ENCODE measurements at places on chromosomes 13 and 19. TPM values are rescaled to one million over a fixed set of nuclear protein-coding genes. Genes with fewer than 3 reads are reported as not detected.

GRCh38 chr13:48571126-48571913 lies 38.4 kb upstream of the RCBTB2 start:
- peak; percentile 55 for DNase-seq
- H3K4me1 ChIP-seq, result peaks cover 15% of the 10 kb centered on the region
- H3K27me3 ChIP-seq, result peaks cover 59% of the 10 kb centered on the region
- no peaks in the 10 kb centered on the region for H3K36me3 ChIP-seq

DNA sequence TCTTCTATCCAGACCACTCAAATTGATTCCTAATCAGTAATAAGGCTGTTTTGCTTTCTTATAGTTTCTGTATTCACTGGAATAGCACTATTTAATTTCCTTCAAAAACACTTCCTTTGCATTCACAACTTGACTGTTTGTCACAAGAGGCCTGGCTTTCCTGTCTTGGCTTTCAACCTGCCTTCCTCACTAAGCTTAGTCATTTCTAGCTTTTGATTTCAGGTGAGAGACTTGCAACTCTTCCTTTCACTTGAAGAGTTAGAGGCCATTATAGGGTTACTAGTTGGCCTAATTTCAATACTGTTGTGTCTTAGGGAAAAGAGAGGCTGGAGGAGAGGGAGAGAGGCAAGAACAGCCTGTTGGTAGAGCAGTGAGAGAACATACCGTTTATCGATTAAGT lies 47.0 kb downstream of the SACS start:
- H3K27me3 ChIP-seq, result peaks cover 6% of the 10 kb centered on the region
- no peak overlapping the region for H3K4me3 ChIP-seq
- H3K36me3 ChIP-seq, result no peaks in the 10 kb centered on the region

DNA sequence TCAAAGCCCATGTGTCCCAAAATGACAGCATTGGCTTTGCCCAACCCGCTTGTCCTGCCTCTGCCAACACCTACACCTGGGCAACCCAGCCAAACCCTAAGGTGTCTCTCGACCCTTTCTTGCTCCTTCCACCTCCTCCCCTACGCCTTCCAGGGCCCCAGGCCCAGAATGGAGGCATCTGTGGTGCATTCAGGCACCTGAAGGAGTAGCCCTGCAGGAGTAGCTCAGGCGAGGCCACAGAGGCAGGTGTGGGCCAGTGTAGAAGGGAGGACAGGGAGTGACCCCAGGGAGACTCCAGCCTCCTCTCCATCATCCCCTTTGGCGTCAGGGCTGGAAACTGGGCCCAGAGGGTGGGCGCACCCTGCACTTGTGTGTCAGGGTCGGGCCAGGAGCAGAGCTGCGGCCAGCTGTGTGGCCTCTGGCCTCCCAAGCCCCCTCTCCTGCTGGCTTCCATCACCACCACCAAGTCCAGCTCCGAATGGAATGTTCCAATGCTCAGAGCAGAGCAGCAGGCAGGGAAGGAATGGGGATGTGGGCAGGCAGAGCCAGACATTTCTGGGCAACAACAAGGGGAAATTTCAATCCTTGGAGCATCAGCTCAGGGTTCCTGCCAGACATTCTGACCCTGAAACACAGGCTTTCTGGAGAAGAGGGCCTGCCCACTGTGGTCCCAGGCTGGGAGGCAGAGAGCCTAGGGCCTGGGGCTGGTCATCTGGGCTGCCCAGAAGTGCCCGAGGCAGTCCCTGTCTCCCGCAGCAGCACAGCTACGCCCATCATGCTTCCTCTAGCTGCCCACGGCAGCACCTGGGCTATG lies 16.4 kb downstream of the PLEKHF1 start:
- H3K4me1 ChIP-seq, result peaks cover 34% of the 10 kb centered on the region
- peak; percentile 63 for DNase-seq
- H3K27ac ChIP-seq, result peak overlapping the region; percentile 88
- peak overlapping the region; percentile 63 for H3K4me3 ChIP-seq

DNA sequence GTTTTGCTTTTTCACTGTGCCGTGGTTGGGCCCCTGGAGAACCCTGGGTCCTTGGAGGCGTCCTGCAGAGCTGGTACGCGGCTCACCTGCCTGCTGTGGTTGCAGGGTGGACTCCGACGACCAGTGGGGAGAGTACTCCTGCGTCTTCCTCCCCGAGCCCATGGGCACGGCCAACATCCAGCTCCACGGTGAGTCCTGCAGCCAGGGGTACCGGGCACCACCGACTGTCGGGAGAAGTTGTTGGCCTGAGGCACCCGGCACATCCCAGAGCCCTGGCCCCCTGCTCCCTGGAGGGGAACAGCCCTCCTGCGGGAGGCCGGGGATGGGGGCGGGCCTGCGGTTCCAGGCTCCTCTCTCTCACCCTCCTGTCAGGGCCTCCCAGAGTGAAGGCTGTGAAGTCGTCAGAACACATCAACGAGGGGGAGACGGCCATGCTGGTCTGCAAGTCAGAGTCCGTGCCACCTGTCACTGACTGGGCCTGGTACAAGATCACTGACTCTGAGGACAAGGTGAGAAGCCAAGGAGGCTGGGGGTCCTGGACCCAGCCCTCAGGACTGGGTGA lies 8.0 kb downstream of the BSG start:
- peaks cover 3% of the 10 kb centered on the region for H3K4me1 ChIP-seq
- no peak for DNase-seq
- H3K36me3 ChIP-seq, result peaks cover 15% of the 10 kb centered on the region
- H3K27ac ChIP-seq, result no peak overlapping the region

DNA sequence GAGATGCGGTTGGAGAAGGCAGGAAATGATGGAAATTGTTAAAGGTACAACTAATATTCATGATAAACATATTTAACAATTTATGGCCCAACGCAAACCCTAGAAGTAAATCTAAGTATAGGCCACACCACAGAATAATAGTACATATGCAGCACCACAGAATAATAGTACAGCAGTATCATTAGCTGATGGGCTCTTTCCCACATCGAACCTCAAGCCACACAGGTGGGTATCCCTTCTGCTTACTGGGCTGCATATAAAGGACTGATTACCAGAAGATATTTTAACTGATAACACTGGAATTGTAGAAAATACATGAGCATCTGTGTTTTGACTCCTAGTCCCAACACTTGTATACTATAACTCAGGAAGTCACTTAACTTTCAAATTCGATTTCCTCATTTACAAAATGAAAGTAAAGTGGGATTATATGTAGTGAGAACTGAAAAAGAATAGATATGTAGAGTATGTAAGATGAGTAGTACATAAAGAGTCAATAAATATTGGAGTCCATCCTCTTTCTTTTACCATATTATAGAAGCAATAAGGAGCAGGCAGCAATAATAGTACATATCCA lies 91.5 kb downstream of the TSC22D1 start:
- peak; percentile 60 for DNase-seq
- H3K4me1 ChIP-seq, result peaks cover 8% of the 10 kb centered on the region
- no peaks in the 10 kb centered on the region for H3K36me3 ChIP-seq
- H3K27ac ChIP-seq, result no peak overlapping the region
- peaks cover 3% of the 10 kb centered on the region for H3K27me3 ChIP-seq
- H3K4me3 ChIP-seq, result peak overlapping the region; percentile 64

GRCh38 chr19:18397242-18398202 lies at the start of gene LRRC25:
Gene LRRC25 (minus strand): TSS chr19:18397622. CDS start chr19:18396963, 659 bp downstream.
- peaks cover 12% of the 10 kb centered on the region for H3K4me1 ChIP-seq
- no peak for DNase-seq
- H3K36me3 ChIP-seq, result no peaks in the 10 kb centered on the region
- peaks cover 18% of the 10 kb centered on the region for H3K27me3 ChIP-seq
- H3K4me3 ChIP-seq, result no peak within 1 kb of the TSS
- no peak within 1 kb of the TSS for H3K27ac ChIP-seq

EFNB2 gene
- 0.30 TPM for total RNA-seq

Data from activated CD4-positive, alpha-beta T cell treated with anti-CD3 and anti-CD28 coated beads, Interleukin-2, amount 10 ng/mL, durations not matched to agents 24 days and 14 days (primary cell).